ENCODE measurements at places on chromosomes 2 and 18.

DNA sequence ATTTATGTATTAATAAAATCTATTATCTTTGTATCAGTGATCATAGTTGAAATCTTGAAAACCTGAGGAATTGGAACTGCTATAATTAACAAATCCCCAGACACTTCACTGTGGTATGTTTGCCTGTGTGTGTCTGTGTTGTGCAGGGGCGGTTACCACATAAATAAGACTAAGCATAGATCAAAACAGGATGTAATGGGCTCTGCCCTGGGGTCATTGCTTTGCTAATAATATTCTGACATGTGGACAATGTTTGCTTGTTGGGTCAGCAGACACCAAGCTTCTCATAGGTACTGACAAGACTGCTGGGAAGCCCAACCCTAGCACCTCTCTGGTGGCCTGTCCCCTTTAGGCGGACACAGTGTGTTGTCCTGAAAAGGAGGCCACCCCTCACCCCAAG is 35.8 kb upstream of the DOK6 start:
- DNase-seq, result no peak

- peak; percentile 83 for DNase-seq
These were observed 46.7 kb upstream of the LAPTM4A start for GRCh38 chr2:20097889-20098714.

DNA sequence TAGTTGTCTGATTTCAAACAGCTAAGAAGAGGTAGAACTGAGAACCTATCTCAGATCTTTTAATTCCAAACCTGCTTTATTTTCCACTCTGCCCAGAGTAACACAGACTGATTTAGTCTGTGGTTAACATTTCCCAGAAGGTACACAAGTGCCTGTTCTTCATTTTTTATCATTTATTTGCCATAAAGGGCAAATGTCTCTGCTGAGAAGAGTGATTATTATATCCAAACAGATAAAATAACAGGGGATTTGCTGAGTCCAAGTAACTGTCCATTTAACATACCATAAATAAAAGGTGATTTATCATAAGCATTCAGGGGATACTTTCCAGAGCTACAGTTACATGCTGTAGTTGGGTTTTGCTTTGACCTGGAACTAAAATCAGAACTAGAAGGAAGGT is 617.7 kb downstream of the MBD2 start:
- DNase-seq, result no peak

DNA sequence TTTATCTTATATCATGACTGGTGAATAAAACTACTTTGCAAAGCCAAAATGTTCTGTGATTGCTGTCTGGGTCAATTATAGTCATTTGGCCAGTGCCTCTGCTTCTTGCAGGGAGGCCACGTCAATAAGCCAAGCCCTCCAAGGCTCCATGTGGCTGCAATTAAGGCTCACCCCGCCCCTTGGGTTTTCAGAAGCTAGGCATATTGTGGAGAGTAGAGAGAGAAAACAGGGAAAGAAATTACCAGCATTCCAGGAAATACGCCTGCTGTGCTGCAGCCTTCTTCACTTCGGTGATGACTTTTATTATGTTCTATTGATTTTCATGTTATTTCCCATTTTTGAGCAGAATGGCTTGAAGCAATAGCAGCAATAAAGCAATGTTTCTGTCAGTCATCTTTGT is 319.7 kb downstream of the SOX11 start:
- no peak for DNase-seq

- DNase-seq, result no peak
These were observed 41.6 kb downstream of the ZBTB14 start for GRCh38 chr18:5253910-5254309.

- no peak for DNase-seq
These were observed 276.4 kb upstream of the HS6ST1 start for GRCh38 chr2:128594953-128595677.

DNA sequence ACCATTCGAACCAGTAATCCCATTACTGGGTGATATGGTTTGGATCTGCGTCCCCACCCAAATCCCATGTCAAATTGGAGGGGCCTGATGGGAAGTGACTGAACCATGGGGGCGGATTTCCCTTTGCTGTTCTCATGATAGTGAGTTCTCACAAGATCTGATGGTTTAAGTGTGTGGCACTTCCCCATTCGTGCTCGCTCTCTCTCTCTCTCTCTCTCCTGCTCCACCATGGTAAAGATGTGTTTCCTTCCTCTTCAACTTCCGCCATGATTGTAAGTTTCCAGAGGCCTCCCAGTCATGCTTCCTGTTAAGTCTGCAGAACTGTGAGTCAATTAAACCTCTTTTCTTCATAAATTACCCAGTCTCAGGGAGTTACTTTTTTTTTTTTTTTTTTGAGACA is 62.6 kb downstream of the NBAS start:
- no peak for DNase-seq

GRCh38 chr18:9971313-9971920 is 57.6 kb downstream of the VAPA start:
- DNase-seq, result peak; percentile 30

DNA sequence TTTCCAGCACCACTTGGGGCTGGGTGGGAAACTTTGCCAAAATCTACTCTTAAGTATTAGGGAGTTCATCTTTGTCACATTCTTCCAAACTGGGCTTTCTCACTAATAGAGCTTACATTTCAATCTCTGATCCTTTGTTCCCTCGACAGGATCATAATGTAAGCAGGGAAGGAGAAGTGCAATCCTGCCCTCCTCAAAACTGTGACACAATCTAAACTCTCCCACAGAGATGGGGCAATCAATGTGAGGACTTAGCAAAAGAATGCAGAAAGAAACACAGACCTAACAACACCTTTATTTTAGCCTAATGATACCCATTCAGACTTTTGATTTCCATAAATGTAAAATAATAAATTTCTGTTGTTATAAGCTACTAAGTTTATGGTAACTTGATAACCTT is 40.8 kb downstream of the DSEL start:
- DNase-seq, result no peak
